EH (cell line): ENCODE measurements at places on chromosomes 2 and 18.

DNA sequence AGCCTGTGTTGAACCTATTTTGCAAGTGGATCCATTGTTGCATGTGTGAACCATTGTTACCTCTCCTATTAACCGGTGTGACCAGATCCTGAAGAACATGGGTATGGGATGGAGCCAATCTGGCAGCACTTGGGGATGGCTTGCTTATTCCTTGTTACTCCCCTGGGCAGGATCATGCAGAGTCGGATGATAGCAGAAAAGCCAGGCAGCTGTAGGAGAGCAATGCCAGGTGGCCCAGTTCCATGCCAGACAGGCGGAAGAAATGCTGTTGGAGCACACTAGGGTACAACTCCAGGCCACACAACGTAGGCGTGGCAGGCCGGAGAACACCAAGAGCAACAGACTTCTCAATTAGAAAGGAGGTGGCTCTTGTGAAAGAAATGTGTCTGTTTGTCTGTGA, 16.3 kb upstream of the MYO1B start:
- no peak for DNase-seq

- DNase-seq: no peak
Measured at GRCh38 chr18:57438743-57439608, 3.8 kb downstream of the ONECUT2 start.

- DNase-seq: no peak
Measured at GRCh38 chr2:120762341-120763061, 26.8 kb downstream of the GLI2 start.

- DNase-seq: peak; percentile 80
Measured at GRCh38 chr2:237581751-237582746, 8.5 kb downstream of the RAB17 start.

DNA sequence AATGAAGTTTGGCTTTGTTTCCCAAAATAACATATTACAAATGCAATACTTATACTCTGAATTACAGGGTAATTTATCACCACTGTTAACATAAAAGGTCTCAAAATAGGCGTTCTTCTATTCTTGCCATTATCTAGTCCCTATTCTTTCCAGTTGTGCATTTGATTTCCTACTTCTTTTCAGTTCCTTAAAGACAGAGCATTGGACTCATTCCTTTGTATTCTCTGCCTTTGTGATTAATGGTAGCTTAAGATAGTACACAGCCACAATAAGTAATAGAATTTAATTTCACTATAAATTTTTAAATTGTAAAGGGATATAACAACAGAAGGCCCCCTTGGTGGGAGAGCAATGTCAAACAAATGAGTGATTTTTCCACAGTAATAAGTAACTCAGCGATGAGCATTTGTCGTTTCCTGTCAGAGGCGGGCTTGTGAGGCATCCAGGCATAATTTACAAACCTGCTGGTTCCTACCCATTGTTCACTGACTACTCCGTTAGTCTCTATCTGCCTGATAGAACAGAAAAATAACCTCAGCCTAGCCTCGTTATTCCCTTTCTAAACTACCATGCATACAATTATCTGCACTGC, 456.6 kb upstream of the REG3G start:
- no peak for DNase-seq

- DNase-seq: no peak
Measured at GRCh38 chr2:150426724-150427123, 60.7 kb downstream of the RND3 start.

DNA sequence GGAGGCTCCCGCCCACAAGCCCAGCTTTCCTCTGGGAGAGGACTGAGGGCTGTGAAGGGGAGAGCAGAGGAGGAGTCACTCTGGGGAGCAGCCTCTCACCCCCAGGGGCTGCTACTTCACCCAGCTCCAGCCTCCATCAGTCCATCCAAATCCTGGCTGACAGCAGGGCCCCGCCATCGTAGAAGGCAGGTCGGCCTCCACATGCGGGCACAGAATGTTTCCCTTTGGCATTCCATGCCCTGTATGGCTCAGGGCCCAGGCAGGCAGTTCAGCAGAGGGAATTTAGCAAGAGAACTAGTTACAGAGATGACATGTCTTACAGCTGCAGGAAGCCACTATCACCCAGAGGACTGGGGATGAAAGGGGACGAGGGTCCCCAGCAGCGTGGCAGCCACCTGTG, 6.4 kb upstream of the ODC1 start:
- DNase-seq: peak; percentile 29

DNA sequence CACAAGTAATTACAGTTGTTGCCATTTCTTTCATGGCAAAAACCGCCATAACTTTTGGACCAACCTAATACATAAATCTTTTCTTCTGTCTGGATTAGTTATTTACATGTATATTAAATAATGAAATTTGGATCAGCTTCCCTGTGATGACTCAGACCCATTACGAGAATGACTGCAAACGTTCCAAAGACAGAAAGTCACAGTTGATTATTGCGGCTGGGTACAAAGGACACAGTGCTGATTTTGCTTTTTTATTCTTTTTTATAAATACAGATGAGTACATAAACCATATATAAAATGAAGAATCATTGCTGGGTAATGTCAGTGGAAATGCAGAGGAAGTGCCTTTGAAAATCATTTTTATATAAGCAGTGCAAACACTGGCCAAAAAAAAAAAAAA, 126.2 kb downstream of the TWIST2 start:
- peak; percentile 78 for DNase-seq

DNA sequence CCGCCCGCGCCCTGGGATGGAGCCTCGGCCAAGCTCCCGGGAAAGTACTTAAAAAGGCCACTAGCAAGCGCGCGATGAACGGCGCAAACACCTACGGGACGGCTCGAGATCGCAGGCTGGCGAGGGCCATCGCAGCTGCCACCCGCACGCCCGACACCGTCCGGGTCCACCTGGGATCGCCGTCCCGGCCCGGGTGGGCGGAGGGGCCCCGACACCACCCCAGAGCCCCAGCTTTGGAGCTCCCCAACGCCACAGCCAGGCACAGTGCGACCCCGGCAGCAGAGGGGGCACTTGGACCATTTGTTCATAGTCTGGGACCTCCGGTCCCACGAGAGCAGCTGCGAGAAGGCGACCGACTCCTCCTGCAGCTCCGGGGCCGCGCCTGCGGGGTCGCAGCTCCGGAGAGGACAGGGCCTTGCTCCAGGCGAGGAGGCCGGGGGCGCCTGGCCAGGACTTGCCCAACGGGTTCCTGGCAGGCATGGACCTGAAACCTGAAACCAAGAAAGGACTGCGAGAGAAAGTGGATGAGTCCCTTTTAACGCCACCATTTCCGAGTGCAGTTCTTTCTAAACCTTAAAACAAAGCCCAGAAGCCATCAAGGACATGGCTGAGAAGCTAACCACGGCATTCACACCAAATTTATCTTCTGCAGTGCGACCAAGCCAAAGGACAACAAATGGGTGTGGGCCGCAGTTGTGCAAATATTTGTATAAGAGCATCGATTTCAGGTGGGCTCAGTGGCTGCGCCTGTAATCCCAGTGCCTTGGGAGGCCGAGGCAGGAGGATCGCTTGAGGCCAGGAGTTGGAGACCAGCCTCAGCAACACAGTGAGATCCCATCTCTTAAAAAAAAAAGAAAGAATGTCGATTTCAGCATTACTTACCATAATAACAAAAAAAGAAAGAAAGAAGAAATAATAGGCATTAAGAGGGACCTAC, 54.0 kb upstream of the IMP4 start:
- peak; percentile 5 for DNase-seq

DNA sequence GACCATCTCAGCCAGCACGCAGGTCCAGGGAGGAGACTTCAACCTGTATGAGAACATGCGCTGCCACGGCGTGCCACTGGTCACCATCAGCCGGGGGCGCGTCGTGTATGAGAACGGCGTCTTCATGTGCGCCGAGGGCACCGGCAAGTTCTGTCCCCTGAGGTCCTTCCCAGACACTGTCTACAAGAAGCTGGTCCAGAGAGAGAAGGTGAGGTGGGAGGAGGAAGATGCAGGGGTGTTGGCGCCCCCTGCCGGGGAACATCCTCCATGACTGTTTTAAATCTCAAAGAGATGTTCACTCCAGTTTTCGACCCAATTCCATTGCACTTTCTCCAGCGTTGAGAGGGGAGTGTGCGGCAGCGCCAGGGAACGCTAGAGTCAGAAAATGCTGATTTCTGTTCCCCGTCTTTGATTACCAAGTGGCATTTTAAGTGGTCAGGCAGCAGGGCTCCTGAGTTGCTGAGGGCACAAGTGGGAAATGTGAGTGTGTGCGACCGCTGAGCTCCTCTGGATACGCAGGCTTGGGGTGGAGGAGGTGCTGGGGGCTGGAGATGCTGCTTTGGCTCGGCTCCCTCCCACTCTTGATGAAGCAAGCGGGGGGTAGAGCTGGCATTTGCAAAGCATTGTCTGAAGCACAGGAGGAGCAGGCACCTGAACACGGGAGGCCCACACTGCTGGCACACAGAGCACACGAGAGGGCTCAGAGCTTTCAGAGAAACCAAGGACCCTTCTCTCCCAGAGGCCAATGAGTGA, 27.7 kb upstream of the MAPRE3 start:
- DNase-seq: peak; percentile 59
